Activated CD8-positive, alpha-beta memory T cell treated with anti-CD3 and anti-CD28 coated beads for 48 hours (primary cell): ENCODE measurements at places on chromosomes 6 and 20.

DNA sequence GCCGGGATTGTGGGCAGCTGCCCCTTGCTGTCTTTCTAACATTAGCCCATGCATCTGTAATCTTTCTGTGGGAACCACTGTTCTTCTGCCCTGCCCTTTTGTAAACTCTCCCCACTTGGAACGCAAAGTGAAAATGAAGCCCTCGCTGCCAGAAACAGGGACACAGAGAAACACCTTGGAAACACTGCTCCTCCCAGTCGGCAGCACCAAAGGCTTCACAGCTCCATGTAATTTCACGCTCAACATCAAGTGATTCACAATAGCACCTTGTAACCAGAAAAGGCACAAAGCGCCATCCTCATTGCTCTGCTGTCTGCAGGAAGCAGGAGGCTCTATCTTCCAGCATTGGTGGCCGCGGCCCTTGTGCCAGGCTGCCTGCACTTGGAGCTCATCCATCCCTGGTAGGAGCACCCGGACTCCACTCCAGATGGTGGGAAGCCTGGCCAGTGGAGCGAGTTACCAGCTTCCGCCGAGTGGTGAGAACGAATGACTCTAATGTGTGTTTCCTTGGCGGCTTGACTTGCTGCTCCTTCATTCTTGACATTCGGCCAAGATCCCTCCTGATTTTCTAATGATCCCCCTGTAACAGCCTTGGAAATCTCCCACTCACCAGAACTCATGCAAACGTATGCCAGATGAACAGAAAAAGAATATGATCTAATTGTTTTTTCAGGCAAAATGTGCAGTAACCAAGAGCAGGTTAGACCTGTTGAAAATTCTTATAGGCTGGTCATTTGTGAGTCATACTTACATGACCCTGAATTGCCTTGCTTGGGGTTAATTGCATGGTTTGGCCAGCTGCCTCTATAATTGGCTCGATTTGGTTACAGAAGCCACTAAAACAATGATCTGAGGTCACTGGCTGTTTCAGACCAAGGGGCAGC lies 169.1 kb upstream of the CDYL start:
- no peak for DNase-seq

DNA sequence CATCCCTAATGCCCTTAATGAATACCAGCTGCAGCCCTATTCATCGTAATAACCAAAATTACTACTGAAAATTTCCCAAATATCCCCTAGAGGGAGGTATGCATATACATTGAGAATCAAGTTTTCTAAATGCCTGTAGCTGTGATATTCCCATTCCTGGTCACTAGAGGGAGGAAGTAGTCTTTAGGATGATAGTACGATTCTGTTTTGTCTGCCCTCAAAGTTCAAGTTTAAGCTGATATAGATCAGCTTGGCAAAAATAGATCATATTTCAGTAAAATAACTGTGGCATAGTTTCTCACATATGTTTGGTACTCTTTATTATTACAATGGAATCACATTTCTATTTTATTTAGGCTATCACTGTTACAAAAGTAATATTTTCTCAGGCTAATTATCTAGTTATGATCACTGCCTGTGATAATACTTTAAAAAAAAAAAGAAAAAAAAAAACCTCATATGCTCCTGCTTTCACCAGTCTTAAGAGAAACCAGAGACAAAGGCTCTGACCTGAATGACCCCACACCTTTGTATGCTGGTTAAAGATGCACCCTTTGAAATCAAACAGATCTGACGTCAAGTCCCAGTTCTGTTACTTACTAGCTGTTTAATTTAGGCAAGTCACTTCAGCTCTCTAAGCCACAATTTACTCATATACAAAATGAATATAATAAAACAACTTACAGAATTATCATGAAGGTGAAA lies 11.0 kb downstream of the TSPYL1 start:
- DNase-seq = no peak

DNA sequence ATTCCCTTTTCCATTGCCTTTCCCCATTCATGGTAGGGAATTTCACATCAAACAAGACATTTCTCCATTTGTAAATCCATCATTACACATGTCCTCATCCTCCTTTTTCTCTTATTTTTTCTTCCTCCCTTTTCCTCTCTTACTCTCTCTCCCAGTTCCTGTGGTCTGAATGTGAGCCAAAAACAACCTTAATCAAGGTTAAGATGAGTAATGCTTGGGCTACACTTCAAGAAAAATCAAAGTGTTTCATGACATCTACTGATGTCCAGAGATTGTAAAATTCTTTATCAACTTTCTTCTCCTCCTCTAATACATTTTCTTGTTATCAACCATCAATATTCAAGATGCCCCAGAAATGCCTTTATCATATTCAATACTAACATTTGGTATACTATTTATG lies 208.0 kb upstream of the PRND start:
- DNase-seq = no peak

DNA sequence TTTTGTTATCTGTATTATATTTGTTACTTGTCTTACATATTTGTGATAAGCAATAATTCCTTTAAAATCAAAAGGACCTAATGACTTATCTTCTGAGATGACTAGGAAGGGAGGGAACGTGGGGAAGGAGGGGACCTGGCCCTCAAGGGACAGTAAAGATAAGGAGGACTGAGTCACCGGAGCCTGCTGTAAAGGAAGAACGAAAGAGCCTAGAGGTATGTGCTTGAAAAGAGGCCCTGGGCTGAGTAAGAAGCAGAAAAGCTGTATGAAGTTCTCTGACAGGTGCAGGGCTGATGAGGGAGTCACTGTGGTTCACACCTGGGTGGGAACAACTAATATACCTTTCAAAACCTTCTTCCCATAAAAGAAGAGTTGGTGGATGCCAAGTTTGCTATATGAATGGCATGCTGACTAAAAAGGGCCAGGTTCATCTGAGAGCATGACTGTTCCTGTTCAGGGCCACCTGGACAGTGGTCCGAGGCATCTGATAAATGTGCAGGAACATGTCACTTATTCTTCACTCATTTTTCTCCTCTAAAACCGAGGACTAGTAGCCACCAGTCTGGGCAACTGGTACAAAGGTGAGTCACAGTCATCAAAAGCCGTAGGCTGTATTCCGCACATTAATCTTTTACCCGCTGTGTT lies 111.3 kb downstream of the TNFAIP3 start:
- DNase-seq = no peak

- DNase-seq = no peak
Measured at GRCh38 chr6:41672816-41673703, 34.8 kb downstream of the MDFI start.

GRCh38 chr6:153130515-153131036 lies 506 bp downstream of the RGS17 start:
- no peak for DNase-seq

- no peak for DNase-seq
Measured at GRCh38 chr6:3133515-3133914, 15.0 kb downstream of the BPHL start.

GRCh38 chr6:156126535-156126934 lies 650.6 kb upstream of the ARID1B start:
- no peak for DNase-seq

GRCh38 chr6:77678048-77678447 lies 25.2 kb downstream of the MEI4 start:
- no peak for DNase-seq

DNA sequence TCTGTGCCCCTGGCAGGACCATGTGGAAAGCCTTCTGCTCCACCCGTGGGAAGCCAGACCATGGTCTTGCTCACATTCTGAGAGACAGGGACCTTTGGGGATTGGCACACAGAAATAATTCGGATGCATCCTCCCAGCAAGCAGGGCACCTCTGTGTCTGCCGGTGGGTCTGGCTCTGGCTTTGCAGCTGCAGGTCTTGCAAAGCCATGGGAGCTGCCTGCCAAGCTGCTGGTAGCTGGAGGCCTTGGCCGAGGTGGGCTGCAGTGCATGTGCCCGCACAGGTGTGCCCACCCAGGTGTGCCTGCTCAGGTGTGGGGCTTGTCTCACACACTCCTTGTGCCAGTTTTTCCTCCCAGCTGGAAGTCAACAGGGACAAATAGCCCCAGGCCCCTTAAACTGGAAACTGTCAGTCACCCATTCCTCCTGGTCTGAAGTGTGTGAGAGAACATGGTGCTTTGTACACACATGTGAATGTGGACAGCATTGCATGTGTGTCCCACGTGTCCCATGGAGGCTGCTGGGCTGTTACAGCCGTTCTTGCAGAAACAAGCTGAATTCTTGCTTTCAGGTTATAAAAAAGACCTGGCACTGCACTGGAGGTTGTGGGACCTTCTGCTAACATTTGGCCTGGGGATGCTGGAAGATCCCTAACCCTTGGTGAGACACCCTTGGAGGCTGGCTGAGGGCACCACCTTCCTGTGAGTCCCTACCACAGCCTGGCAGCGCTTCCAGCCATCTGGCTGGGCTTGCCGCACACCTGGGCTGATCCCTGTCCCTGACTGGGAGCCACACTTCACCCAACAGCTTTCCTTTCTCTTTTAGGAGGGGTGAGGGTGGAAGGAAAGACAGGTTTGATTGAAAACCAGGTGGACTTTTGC lies 54.9 kb upstream of the SMOC2 start:
- no peak for DNase-seq

- DNase-seq = no peak
Measured at GRCh38 chr20:23419995-23420901, 1.0 kb downstream of the NAPB start.

DNA sequence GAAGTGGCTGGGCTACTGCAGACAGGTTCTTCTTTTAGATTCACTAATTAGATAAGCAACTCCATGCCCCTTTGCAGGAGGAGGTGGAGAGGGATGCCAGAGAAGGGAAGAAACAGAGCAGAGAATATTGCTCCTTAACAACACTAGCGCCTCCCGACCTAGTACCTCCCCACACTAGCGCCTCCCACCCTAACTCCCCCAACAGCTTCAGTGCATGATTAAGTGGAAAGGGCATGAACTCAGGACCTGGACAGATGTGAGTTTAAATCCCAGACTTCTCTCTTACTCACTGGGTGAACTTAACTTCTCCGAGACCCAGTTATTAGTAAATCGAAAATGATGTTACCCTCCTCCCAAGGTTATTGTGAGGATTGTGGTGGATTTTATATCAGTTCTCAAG lies 25.7 kb downstream of the STX11 start:
- DNase-seq = no peak

GRCh38 chr6:166763606-166764472 lies 136.8 kb upstream of the RPS6KA2 start:
- DNase-seq = no peak

- DNase-seq = no peak
Measured at GRCh38 chr6:112330071-112330878, 16.9 kb upstream of the RFPL4B start.

DNA sequence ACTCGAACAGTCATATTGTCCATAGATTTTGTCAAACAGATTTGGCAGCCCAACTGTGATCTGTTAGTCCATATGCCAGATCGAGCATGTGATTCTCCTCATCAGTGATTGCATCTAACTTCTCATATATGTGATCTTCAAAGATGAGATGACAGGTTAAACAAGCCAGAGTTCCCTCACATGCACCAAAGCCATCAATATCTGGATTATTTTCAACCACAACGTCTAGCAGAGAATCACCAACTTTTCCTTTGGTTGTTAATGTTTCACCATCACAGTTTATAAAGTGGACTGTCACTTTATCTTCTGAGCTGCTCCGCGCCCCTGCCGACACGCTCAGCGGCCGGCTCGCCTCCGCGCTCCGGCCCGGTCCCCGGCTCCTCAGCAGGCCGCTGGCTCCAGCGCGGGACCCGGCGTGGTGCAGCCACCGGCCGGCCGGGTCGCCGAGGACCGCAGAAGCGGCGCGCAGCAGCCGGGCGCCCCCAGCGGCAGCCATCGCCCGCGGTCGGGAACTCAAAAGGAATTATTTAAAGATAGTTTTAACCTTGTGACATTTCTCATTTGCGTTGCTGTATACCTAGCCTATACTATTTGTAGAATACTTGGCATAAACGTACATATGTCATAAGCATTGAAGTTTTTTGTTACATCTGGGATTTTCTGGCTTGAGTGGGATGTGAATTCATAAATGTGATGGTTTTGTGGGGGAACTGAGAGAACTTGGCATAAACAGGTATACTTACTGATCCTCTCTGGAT lies 40.1 kb upstream of the DYNLRB1 start:
- DNase-seq = no peak

GRCh38 chr6:155181498-155181897 lies 82.3 kb upstream of the CLDN20 start:
- no peak for DNase-seq

DNA sequence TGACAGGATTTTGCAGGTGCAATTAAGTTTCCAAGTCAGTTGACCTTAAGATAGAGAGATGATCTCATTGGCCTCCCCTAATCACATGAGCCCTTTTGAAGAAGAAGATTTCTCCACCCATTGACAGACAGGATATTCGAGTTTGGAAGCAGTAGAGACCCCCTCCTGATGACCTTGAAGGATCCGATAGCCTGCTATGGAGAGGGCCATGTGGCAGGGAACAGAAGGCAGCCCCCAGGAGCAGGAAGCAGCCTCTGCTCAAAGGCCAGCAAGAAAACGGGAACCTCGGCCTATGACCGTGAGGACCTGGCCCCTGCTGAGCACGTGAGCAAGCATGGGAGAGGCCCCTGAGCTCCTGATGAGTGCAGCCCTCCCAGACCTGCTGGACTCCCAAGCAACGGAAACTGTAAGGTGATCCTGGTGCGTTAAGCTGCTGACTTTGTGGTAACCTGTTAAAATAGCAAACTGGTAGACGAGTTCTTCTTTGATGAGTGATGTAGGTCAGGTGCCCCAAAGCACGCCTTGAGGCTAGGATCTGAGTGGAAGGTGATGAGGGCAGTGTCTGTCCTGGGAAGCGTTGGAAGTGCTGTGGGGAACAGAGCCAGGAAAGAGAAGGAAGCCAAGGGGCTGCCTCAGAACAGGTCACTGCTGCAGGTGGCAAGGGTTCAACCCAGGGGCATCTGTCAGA lies 18.5 kb upstream of the TUBB2A start:
- DNase-seq = no peak

DNA sequence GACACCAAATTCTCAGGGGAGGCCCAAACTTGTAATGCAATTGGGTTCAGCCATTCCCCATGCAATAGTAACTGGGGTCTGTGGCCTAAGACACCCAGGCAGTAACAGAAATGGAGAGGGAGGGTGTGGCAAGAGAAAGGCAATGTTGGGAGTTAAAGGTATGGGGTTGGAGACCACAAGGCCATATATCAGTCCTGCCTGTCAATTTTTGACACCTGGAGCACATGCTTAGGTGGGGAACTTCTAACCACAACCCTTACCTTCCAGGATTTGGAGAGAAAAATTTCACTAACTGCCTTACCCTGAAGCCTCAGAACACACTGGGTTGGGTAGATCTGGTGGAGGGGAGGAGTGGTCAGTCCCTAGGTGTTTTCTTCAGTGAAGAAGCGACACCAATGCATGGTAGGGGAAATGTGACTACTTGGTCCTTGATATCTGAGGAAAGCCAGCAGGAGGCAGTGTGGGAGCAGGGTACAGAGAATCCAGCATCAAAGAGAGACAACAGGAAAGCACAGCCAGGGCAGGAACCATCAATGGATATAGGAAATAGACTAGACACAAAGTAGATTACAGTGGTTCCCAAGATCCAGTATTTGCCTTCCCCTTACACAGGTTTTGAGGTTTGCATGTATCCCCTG lies 6.8 kb upstream of the USP49 start:
- DNase-seq = no peak

DNA sequence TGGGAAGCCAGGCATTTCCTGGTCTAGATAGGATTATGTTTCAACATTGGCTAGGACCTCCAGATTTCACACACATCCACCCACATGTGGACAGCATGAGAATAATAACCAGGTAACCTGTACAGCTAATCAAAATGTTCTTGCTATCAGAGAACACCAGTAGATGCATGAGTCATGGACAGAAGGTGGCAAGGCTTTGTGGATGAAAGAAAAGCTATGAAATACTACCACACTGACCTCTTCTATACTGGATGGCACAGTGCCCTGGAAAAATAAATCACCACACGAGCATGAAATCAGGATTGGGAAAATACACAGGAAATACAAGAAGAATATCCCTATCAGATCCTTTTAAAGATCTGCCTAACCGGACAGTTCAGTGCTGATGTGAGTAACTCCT lies 113.0 kb downstream of the GMDS start:
- no peak for DNase-seq
